ENCODE measurements at places on chromosomes 5 and 9.

GRCh38 chr9:104417296-104417695, 86.8 kb upstream of the OR13F1 start:
- DNase-seq: no peak

DNA sequence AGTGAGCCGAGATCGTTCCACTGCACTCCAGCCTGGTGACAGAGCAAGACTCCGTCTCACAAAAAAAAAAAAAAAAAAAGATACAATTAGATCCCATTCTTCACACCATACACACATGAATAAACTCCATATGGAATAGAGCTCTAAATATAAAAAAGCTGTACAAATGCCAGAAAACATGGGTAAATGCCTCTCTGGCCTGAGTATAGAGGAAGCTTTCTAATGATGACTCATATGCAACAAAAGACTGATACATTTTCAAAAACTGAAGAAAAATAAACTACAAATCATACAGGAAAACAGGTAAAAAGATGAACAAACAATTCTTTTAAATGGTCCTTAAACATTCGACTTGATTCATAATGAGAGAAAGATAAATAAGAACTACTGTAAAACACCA, 8.6 kb downstream of the ZFP62 start:
- no peak for DNase-seq

- no peak for DNase-seq
Observed at GRCh38 chr9:83651558-83651957, 28.6 kb downstream of the IDNK start.

DNA sequence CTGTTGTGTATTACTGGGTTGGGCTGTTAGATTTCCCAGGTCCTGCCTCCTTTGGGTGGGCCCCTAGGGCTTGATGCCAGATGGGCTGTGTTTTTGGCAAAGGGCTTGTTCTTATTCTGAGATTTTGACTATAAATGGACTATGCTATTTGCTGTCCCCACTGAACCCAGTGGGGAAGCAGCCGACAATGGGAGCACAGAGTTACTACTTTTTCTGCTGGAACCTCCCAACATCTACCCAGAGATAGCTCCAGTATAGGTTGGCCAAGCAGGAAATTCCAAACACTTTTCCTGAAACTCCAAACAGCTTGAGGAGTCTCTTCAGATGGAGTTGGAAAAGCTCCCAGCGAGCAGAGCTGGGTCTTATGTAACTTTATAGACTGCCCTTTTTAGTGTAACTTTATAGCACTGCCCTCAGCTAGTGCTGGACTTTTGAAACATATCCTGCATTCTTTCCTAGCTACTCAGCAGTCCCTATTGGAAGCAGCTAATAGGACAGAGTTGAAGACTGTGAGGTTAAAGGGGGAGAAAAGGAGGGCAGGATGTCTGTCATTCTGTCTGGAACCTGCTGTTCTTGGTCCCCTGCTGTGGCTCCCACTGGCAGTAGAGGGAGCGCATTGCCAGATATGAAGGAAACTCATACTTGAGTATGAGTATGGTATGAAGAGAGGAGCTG, 21.0 kb downstream of the RUSC2 start:
- peak; percentile 83 for DNase-seq

GRCh38 chr5:178333821-178334481, 101.3 kb upstream of the PHYKPL start:
- no peak for DNase-seq

Measured in iris pigment epithelial cell (primary cell).